Activated CD4-positive, CD25-positive, alpha-beta regulatory T cell (primary cell): ENCODE measurements at places on chromosomes 11 and 22.

- DNase-seq, result no peak
Measured at GRCh38 chr11:86809561-86809960, 9.2 kb downstream of the PRSS23 start.

DNA sequence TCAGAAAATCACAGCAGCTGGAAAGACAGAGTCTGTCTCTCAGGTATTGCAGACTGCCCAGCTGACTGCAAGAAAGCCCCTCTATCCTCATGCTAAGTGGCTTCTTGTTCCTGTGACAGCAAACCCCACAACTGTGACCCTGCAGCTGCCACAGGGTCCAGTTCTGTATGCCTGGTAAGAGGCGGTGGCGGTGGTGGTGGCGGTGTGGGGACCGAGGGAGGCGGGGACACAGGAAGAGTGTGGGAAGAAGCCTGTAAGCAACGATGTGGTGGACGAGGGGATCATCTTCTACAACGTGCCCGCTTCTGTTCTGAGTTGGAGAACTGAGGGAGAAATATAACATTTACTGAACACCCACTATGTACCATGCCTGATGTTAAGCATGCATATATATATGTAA, 112.4 kb downstream of the TENM4 start:
- no peak for DNase-seq

- DNase-seq, result no peak
Measured at GRCh38 chr11:95760941-95761340, 28.6 kb downstream of the FAM76B start.

DNA sequence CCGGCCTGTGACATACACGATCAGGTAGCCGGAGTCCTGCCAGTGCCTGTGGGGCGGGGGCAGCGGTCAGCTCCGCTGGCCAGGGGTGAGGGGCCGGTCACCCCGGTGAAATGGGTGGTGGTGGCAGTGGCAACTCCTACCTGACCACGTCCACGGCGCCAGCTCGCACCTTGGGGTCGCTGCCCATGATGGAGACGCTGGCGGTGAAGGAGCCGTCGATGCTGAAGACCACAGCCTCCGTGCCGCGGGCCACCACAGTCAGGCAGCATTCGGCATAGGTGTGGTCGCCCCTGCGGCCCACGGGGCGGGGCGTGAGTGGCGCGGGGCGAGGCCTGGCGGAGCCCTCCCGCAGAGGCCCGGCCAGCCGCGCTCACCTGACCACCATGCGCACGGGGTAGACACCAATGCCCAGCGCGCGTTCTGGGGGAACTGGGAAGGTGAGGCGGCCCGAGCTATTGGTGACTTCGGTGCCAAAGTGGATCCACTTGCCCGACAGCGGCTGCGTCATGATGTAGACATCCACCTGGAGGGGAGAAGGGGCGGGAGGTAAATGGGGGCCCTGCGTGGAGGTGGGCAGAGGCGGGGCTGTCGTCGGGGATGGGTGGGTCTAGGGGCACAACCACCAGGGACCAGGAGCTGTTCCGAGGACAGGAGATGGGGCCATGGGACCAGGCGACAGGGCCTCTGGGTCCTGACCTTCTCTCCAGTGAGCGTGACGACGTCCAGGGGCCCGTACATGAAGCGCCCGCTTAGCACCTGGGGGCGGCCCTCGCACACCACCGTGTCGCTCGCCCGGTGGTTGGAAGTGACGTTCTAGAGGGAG, 10.9 kb downstream of the AIP start:
- no peak for DNase-seq

DNA sequence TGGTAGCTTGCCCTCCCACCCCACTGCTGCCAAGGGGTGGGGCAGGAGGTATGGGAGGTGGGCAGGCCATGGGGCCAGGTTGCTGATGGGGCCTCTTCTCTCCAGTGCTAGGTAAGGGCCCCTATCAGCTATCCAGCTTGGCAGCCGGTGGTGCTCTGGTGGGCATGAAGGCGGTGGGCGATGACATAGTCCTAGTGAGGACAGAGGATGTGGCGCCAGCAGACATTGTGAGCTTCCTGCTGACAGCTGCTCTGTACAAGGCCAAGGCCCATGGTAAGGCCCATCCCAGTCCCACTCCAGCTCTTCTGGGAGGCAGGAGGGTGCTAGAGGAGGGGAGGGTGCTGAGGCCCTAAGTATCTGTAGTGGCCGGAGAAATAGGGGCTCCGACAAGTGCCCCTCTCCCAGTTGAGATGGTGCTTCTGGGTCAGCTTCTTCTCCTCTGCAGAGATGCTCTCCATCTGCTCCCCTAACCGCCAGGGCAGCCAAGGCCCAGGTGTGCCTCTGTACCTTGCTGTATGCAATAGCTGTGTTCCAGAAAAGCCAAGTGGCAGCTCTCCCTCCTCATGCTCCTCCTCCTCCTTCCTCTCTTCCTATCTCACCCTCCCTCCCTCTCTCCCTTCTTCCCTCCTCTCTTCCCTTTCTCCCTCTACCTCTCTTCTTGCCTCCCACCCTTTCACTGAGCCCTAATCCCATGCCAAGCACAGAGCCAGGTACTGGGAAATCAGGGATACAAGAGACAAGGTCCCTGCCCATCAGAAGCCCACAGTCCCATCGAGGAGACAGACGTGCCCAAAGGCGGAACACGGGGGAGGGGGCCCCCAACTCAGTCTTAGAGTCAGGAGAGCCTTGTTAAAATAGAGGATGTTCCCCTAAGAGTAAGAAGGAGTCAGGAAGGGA, 55.3 kb downstream of the OTOG start:
- DNase-seq, result no peak

- DNase-seq, result no peak
Measured at GRCh38 chr22:27754247-27754887, 47.2 kb downstream of the MN1 start.

DNA sequence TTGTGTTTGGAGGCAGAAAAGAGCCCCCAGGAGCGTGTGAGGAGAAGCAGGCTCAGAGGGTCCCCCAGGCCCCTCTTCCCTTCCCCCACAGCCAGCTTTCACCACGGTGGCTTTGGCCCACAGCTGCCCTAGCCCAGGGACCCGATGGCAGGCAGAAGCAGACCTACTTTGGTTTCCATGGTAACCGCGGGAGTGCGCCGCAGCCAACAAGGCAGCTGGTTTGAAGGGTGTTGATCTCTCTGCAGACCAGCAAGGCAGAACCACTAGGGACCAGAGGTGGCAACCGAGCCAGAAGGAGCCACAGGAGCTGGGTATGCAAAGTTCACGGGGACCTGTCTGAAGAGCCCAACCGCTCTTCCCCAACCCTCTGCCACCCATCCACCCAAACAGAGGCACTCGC, 69.4 kb downstream of the BUD13 start:
- no peak for DNase-seq

GRCh38 chr22:47631571-47632102, 869.2 kb downstream of the TBC1D22A start:
- no peak for DNase-seq

DNA sequence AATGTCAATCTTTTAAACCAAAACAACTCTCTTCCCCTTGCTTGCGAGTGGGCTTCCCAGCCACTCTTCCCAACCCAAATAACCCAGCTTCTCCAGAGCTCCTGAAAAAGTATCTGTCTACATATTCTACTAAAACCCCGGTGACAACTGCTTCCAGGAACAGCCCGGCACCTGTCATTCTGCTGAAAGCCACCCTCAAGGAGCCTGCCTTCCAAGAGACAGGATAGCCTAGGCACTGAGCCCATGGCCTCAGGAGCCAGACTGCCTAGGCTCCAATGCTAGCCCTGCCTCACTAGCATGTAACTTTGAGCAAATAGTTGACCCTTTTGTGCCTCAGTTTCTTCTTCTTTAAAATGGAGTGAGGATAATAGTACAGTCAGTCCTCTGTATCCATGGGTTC, 459.8 kb downstream of the SOX6 start:
- no peak for DNase-seq

GRCh38 chr11:12729941-12730340, 55.7 kb downstream of the TEAD1 start:
- DNase-seq, result no peak

DNA sequence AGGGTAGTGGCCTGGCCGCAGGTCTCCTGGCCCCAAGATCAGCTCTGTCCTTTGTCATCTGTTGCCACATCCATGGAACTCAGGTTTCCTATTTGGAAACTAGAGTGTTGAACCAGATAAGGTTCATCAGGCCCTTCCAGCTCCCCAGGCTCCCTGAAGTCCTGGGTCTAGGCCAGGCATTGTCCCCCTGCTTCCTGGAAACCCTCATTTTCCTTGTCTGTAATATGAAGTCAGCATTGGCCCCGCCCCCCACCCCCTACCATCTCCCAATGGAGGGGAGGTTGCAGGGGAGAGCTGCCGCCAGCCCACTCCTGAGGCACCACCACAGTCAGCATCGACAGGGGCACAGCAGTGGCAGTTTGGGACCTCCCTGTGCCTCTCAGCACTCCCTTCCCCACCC, 9.0 kb upstream of the MS4A10 start:
- DNase-seq, result no peak

- DNase-seq, result no peak
Measured at GRCh38 chr22:46058091-46058420, 81.1 kb upstream of the WNT7B start.

DNA sequence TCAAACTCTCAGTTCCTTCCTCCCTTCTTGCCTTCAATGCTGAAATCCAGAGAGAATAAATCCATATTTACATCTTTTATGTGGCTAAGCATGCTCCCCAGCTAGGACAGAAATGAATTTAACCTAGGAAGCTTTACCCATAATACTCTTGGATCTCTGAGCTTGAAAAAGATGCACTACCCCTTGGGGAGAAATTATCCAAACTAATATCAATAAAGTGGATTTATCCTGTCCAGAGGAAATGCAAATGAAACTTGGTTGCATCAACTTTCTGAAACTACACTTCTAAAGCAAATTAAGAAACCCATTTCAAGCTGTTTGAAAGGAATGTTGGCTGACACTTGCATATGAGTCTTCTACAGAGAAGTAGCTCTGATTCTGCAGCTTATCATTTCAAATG, 347.9 kb downstream of the TTC28 start:
- no peak for DNase-seq

DNA sequence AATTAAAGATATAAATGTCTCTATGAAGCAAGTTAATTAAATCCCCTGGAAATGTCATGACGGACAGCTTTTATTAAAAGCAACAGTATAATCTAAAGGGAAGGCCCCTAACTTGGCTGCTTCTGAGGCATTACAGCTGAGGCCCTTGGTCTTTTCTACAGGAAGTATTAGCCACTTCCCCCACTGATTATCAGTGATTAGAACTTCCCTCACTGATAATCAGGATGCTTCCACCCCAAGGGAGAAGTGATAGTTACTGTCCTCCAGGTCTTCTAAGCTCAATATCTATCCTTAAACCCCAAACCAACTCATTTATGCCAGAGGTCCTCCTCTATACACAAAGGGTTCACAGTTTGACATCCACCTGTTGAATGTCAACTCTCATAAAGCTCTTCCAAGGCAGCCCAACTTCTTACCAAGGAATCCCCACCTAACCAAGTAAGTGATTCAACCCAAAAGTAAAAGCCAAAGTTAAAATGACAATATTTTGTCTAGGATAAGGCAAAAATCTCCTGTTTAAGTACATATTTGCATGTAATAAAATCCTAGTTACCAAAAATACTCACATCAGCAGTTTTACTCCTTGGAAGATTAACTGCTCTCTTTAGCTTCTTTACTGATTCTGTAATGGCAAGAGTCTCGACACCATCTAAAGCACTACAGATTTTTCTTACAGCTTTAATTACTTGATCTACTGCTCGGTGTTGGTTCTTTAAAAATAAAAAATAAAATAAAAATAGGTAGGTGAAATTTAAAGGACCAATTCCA, 58.6 kb upstream of the RPS13 start:
- no peak for DNase-seq

DNA sequence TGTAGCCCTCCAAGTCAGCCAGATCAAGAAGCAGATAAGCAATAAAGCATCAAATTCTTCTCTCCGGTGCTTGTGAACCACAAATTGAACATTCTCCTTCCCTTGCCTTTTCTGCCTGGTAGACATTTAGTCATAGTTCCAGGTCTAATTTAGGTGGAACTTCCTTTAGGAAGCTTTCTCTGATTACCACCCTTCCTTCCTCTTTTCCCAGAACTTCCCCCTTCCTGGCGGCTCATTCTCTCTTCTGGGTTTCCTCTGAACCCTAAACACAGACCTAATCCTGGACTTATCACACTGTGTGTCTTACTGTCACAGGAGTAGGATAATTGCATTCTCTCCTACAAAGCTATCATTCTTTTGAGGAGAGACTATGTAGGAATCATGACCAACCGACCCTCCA, 61.9 kb downstream of the RCN1 start:
- no peak for DNase-seq
